ENCODE measurements at places on chromosomes 1 and 21.

DNA sequence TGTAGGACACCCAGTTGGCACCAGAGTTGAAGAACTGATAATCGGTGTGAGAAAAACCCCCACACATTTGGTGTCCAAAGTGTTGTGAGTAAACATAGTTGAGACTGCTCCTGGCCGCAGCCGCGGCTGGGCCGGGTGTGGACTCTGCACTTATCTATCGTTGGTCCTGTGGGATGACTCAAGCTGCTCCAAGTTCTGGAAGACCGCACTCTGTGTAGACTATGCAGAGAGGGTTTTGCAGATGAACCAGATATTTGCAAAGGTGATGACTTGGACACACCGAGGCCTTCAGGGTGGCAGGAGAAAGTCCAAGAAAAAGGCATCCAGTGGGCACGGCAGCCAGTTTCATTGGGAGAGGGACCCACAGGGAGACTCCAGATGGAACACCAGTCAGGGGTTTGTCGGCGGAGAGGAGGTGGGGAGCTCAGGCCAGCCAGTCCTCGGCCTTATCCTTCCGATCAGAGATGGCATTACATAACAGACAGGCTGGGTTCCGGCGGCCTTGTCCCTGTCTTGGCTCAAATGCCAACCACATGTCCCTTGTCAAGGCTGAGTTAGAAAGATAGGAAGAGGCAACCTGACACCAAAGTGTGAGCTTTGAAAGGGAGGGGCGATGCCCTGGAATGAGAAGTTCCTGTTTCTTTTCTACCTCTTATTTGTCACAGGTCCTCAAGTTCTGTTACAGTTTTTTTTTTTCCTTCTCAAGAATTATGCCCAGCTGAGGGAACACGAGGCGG, 21.1 kb downstream of the C2CD2 start:
- no peak for DNase-seq

- no peak for DNase-seq
Measured at GRCh38 chr1:185811073-185811709, 77.0 kb downstream of the HMCN1 start.

GRCh38 chr1:234916840-234917239, 211.8 kb downstream of the TOMM20 start:
- no peak for DNase-seq

GRCh38 chr21:33230545-33231324, 997 bp downstream of the IFNAR2 start:
- DNase-seq, result no peak

DNA sequence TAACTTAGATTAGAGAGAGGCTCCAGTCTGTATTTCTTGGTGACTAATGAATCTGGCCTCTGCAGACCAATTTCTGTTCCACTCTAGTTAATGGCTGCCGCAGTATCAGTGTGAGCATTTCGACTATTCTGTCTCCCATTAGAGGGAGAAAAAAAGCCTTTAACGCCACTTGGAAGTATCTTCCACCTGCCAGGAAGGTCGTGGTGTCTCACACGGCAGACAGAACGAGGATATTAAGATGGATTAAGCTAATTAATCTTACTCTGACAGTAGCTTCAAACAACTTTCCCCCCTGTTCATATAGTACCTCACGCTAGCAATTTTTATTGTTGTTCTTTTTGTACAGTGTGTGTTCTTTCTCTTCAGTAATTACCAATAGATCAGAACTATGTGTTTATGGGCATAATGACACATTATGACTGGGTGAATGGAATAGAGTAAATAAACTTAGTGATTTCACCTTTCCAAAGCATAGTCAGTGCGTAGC, 153.8 kb downstream of the ADGRL2 start:
- DNase-seq, result no peak

DNA sequence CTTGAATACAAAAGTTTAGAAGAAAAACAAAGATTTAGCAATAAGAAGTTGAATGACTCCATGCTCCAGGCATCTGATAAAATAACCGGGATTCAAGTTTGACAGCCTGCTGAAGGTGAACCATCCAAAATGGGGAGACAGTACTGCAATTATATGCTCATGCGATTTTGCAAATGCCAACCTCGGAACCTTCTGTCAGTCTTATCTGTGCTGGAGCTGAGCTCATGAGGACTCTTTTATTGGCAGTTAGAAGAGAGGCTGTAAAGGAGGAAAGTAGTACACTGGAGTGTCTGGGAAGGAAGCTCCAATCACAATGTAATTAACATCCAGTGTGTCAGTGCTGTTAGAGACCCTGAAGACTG, 170.0 kb downstream of the GALNT2 start:
- DNase-seq, result no peak

DNA sequence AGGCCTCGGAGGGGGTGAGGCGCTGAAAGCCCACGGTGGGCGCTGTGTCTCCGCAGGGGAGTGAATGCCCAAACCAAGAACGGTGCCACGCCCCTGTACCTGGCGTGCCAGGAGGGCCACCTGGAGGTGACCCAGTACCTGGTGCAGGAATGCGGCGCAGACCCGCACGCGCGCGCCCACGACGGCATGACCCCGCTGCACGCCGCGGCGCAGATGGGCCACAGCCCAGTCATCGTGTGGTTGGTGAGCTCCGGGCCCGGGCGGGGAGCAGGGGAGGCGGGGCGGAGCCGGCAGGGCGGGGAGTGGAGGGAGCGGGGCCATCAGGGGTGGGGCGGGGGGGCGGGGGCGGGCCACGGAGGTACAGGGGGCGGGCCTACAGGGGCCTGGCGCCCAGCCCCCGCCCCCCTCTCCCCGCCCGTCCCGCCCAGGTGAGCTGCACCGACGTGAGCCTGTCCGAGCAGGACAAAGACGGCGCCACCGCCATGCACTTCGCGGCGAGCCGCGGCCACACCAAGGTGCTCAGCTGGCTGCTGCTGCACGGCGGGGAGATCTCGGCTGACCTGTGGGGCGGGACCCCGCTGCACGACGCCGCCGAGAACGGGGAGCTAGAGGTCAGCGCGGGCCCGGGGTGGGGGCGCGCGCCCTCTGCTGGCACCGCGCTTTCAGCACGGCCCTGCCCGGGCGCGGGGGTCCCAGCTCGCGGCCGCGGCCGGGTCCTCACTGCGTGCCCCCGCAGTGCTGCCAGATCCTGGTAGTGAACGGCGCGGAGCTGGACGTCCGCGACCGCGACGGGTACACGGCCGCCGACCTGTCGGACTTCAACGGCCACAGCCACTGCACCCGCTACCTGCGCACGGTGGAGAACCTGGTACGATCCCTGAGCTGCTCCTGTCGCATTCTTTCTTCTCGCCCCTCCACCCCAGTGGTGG, 15.9 kb downstream of the ESPN start:
- peak; percentile 74 for DNase-seq

DNA sequence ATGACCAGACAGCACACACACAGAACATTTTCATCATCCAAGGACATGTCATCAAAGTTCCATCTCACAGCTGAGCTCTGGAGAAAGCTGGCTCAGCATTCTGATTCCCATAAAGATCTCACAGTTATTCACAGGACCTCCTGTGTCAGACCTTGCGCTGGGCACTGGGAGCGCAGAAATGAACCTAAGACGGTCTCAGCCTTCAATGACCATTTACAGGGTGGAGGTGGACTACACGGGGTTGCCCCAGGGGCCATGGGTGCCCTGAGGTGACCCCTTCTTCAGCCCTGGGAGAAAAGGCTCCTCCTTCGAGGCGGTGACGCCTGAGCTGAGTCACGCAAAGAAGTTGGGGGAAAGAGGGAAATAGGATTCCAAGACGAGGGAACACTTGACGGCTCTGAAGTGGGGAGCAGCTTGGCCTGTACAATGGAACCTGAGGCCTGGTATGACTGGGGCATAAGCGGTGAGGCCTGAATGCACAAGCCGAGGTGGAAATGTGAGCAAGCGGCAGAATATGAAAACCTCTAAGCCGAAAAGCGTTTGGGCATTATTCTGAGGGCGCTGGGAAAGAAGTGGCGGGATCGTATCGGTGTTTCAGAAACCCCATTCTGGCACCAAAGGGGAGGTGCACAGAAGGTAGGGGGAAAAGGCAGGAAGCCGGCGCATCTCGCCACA, 797 bp downstream of the CC2D1B start:
- DNase-seq, result peak; percentile 11

DNA sequence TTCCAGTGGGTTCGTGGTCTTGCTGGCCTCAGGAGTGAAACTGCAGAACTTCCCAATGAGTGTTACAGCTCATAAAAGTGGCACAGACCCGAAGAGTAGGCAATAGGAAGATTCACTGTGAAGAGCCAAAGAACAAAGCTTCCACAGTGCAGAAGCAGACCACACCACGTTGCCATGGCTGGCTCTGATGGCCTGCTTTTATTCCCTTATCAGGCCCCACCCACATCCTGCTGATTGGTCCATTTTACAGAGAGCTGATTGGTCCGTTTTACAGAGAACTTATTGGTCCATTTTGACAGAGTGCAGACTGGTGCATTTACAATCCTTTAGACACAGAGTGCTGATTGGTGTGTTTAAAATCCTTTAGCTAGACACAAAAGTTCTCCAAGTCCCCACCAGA, 131.4 kb upstream of the CHRM3 start:
- DNase-seq, result no peak

DNA sequence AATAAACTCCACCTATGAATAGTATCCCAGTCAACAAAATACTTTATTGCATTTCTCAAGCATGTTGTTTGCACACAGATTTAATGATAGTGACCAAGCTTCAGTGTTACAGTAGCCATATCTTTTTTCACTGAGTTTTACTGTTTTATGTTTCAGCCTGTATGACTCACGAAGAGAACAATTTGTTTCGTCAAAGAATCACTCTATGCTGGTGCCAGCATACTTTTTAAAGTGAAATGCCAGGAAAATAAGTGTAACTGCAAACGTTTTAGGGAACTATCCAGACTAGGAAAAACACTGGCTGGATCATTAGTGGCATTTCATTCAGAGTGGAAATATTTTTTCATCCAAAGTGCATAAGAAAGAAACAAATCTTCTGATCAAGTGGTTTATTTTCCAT, 210.8 kb downstream of the COL11A1 start:
- DNase-seq, result no peak

- no peak for DNase-seq
Measured at GRCh38 chr1:97427371-97427770, 493.5 kb downstream of the DPYD start.

GRCh38 chr1:177569476-177569875, 398.7 kb downstream of the BRINP2 start:
- no peak for DNase-seq

DNA sequence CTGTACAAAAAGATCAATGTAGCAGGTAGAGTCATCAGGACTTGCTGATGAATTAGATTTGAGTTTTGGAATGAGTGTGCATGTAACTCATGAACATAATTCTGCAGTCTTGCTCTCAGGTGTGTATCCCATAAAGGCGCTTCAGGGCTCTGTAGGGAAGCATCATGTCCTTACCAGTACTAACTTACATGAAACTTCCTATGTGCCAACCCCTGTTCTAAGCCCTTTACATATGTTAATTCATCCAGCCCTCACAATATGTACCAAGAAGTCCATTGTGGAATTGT, 2.1 kb upstream of the FCRLB start:
- DNase-seq, result no peak

DNA sequence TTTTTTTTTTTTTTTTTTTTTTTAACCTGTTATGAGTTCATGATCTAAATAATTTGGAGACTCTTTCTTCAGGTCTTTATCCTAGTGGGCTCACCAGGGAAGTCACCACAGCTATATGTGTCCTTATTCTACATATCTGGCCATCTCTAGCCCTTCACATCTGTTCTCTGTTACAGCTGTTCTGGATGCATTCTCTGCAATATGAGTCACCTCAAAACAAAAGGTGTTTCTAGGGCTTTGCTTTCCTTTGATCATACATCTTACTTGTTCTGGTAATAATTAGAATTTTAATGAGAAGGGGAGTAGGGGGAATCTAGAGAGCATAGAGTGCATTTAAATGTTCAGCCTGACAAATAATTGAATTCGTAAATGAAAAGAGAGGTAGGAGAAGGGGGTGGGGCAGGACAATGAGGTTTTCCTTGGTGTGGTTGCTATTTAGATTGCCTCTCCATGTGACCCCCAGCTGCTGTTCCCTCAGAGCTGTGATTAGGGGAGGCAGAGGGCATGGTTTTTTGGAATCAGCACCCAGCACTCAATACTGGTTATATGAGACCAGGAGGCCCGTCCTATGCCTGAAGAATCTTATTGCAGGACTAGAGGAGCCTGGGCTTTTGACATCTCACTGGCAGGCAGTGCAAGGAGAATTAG, 8.0 kb downstream of the SYT6 start:
- DNase-seq, result no peak
